CD4-positive, alpha-beta T cell treated with Interleukin-17A for 4 hours (primary cell): ENCODE measurements at places on chromosomes 7 and 10.

DNA sequence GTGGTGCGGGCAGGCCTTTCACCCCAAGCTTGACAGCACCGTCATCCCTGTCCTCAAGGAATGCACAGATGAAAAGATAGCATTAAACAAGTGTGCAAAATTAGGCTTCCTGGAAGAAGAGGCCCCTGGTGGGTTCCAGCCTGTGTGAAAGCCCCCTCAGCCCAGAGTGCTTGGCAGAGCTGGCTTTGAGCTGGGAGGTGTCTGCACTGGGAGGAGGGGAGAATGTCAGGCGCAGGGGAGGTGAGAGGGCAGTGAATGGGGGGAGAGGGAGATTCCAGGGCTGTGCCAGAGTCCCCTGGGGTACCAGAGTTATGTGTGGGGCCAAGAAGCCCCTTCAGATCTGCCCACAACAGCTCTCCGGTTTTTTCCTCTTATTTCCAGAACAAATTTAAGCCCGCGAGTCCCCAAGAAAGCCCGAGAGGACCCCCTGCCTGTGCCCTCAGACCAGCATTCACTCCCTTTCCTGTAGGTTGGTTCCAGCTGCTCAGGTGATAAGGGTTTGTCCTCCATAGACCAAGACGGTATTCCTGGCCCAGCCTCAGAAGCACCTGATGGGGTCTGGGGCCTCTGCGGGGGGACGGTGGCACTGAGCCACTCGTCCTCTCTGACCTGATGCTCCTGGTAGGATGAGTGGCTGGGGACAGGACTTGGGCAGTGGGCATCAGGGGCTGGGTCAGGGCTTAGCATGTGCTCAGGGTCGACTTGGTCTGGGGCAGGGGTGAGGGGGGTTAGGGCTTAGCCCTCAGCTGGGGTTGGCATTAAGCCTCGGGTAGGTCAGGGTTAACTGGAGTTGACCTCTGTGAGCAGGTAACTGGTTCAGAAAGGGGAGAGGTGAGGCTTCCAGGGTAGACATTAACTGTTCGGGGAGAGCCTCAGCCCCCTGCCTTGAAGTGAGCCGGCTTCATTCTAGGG lies 43.4 kb downstream of the ADCYAP1R1 start:
- no peak for DNase-seq

DNA sequence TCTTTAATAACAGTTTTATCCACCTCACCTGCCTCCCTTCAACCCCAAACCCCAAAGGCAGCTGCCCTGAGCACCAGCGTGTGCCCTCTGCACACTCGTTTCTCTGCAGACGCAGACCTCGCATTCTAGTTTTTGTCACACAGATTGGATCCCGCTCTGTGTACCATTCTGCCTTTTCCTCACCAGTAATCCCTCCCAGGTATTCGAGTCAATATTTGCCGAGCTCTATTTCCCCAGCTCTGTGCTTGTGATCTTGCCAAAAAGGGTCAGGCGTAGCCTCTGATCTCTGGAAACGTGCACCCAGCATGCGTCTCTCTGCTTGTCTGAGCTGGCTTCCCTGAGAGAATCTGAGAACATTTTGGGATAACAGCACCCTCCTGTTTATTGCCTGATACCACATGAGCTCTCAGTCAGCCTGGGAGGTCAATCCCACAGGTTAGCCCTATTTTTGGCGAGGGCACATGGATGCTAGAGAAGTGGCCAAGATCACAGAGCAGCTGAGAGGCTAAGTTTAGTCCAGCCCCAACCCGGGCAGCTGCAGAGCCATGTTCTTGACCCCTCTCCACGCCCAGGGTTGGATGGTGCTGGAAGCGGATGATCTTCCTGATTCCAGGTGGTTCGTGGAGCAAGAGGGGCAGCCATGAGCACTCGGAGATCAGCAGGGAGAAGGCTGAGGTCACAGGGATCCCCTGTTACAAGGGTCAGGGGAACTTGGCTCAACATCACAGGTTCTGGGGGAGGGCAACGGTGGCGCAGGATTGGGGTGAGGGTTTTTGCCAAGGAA lies 29.1 kb downstream of the FOXL3 start:
- DNase-seq: no peak

GRCh38 chr7:39130857-39131526 lies 153.3 kb downstream of the POU6F2 start:
- no peak for DNase-seq

DNA sequence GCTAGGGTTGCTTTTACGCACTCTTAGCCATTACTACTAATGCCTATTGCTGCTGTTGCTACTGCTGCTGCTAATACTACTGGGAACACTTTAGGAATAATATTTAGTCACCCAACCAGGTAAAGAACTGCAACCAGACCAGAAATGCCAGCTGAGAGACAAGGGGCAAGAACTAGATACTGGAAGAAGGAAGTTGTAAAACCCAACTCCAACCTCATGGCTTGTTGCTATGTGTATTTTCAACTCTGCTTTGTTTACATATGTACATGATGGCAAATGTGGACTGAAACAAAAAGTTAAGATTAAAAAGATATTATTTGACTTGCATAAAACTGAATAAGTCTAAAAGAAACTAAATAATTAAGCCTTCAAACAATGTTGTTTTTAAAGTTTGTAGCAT lies 177.7 kb downstream of the GNAT3 start:
- DNase-seq: no peak

- DNase-seq: no peak
Measured at GRCh38 chr7:117489911-117490310, 10.1 kb downstream of the CFTR start.

DNA sequence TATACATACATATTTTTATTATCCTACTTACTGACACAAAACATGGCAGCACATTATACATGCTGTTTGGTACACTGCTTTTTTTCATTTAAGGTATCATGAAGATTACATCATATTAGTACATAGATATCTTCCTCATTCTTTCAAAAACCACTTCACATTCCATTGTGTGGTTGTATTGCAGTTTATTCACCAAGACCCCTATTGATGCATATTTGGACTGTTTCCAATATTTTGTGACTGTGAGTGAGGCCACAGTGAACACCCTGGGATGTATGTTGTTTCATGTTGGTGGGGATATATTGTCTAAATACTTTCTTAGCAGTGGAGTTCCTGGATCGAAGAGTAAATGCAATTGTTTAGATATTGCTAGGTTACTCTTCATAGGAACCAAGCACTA lies 39.0 kb downstream of the TFAM start:
- DNase-seq: no peak
